Activated T-helper 9 cell treated with anti-CD3 and anti-CD28 coated beads, Interleukin-2, amount 50 U/mL, for 16 hours (primary cell): ENCODE measurements at places on chromosomes 1 and 21.

GRCh38 chr1:159916242-159917051, 8.9 kb downstream of the TAGLN2 start:
- DNase-seq, result no peak

- DNase-seq, result no peak
These were observed 24.6 kb downstream of the PODN start for GRCh38 chr1:53086491-53087070.

GRCh38 chr1:24541711-24542346, 14.1 kb upstream of the NCMAP start:
- no peak for DNase-seq

GRCh38 chr1:188462837-188463236, 1634.1 kb downstream of the PLA2G4A start:
- no peak for DNase-seq

DNA sequence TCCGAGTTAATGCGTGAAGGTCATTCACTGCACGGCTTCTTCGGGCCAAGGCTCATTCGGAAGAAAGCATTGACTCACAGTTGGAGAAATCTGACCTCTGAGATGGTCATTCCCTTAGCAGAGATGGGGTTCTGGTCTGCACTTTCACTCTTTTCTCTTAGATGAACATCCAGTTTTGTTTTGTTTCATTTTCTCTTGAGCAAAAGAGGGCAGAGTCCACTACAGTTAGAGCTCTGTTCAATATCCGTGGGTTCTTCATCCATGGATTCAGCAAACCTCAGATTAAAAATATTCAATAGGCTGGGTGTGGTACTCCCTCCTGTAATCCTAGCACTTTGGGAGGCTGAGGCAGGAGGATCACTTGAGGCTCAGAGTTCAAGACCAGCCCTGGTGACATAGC, 57.4 kb upstream of the SIPA1L2 start:
- DNase-seq, result no peak

DNA sequence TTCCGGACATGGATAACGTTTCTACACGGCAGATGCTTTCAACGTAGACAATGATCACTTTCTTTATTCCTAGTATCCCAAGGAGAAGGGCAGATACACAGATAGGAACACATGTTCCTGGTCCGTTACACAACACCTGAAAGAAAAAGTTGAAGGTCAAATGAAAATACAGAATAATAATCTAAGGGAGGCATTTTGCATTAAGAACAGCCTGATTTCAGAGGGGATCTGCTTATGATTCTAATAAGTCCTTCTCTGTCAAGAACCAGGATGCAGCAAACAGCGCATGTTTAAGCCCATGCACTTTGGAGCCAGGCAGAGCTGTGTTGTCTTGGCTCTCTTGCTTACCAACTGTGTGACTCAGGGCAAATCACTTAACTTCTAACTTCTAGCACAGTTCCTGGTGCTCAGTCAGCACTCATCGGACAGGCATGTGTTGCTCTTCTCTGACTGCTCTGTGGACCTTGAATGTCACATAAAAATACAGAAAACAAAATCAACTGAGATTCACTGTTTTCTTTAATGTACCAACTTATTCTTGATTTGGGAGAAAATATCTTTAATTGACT, 56.3 kb upstream of the CNN3 start:
- no peak for DNase-seq

DNA sequence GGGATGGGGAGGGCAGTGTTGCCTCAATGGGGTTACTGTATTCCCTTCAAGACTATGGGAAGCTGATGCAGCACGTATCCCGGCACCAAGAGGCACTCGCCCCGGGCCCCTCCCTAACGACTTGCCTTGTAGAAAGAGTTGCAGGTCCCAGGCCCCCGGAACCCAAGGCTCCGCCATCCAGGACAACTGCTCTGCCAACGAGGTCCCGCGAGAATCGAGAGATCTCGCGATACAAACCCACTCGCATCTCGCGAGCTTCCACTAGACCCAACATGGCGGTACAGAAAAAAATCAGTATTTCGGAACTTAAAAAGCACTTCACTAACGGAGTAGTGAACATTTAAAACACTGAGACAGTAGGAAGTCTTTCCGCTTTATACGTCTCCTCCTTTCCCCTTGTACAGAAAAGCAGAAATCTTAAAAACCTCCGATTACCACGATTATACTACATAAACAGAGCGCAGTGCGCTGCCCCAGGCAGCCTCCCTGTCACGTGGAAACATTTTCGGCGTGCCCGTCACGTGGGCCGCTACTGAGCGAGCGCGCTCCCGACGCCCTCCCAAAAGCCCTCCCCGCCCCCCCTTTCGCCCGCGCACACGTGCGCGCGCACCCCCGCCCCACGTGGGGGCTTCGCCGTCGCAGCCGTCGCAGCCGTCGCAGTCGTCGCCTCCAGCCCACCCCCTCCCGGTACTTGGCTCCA, at the start of gene ZZZ3:
Gene ZZZ3, minus strand, starts transcription at position 199 of the 700 bp plus-strand sequence. CDS start 49,304 bp downstream, outside the sequence.
- peak; percentile 82 for DNase-seq

GRCh38 chr21:34583926-34584563, 30.9 kb downstream of the RCAN1 start:
- no peak for DNase-seq

DNA sequence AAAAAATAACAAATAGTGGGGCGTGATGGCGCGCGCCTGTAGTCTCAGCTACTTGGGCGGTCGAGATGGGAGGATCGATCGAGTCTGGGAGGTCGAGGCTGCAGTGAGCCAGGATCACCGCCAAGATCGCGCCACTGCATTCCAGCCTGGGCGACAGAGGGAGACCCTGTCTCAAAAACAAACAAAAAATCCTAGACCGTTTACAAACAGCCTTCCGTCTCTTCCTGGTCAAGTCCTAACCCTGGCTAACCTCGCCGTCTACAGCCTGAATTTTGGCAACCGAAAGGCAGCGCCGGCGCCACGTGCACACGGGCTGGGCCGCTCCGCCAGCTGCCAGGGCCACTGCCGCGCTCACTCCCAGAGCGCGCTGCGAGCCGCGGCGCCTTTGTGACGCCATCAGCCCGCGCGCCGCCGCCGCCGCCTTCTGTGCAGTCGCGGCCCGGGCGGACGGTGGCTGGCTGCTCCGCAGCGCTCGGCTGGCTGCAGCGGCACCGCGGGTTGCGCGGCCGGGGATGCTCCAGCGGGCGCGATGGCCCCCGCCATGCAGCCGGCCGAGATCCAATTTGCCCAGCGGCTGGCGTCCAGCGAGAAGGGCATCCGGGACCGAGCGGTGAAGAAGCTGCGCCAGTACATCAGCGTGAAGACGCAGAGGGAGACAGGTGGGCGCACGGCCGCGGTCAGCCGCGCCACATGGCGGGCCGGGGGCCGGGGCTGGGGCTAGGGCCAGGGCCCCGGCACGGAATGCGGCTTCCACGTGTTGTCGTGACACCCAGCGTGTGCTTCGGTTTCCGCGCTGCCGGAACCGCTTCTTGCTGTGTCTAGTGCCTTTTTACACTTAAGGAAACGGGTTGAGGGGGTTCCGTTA, at the start of the genes HSF2BP and RRP1B:
Gene HSF2BP, minus strand, starts transcription at position 353 of the 865 bp plus-strand sequence. CDS start 1,392 bp downstream, outside the sequence.
Gene RRP1B, plus strand, starts transcription at position 425 of the 865 bp plus-strand sequence. Its CDS starts 105 bp downstream, at position 530.
- peak; percentile 78 for DNase-seq

DNA sequence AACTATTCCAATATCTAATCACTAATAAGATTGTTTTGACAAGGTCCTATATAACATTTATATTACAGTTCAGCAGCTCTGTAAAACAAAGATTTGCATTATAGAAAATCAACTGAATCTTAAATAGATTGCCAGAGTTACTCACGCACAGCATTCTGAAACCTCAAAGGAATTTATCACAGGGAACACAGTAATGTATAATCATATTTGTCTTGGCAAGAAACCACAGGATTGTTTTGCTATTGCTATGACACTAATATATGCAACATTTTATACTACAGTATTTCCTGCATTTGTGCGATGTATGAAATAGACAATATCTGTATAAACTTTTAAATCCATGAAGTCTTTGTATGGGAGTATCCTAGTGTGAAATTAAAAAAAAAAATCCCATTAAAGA, 101.4 kb downstream of the PLPPR5 start:
- no peak for DNase-seq

GRCh38 chr1:174314433-174314832, 133.3 kb upstream of the GPR52 start:
- no peak for DNase-seq

DNA sequence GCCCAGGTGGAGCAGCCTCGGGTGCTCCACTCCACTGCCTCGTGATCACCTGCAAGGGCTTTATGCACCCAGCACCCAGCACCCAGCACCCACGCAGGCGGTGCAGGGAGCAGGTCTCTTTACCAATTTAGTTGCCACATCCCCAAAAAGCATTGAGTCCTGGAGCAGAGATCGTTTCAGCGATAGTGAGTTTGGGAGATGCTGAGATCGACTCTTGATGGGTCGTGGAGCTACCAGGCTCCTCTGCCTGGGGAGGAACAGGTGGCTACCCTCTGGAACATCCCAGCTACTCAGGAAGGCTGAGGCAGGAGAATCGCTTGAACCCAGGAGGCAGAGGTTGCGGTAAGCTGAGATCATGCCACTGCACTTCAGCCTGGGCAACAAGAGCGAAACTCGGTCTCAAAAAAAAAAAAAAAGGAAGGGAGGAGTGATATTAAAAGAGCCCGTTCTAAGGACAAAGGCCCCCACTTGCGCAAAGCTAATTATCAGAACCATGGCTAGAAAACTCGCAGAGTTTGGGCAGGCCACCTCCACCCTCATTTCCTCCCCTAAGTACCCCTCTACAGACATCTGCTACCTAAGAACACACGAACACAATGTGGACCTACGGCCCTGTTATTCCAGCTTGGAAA, 106.5 kb upstream of the SLC45A1 start:
- no peak for DNase-seq

GRCh38 chr1:33081554-33082305, 777 bp downstream of the AZIN2 start:
- DNase-seq, result no peak

DNA sequence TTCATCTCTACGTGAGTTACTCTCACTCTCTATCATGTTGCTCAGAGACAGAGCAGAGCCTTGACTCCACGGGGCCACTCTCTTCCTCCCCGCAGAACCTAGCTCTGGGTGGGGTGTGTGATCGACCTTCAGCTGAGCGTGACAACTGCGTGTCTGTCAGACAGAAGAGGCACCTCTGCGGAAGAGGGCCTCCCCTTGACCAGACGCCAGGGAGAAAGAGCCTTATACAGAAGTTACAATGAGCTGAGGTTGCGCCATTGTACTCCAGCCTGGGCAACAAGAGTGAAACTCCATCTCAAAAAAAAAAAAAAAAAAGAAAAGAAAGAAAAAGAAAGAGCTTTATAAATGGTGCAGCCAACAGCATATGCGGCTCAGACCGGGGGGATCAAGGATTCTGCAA, 22.9 kb downstream of the SYT2 start:
- no peak for DNase-seq

GRCh38 chr1:20083178-20083944, 13.4 kb downstream of the PLA2G5 start:
- no peak for DNase-seq

- no peak for DNase-seq
These were observed 36.5 kb upstream of the CD5L start for GRCh38 chr1:157878059-157878458.

- no peak for DNase-seq
These were observed 55.0 kb downstream of the COL24A1 start for GRCh38 chr1:86101616-86102015.

DNA sequence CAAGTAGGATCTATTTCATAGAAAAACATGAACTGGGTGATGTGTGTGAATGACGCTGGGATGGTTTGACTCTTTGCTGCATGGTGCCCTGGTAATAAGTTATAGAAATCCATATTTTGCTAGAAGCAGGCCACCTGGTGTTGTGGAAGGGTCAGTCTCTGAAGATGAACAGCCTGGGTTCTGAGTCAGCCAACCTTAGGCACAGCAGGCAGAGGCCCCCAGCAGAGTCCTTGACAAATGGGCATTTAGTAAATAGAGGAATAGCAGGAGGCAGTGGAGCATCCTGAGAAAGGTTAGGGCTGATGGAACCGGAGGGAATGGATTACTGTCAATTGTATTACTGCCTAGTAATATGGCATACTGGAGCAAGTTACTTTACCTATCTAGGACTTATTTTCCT, 20.9 kb downstream of the FGGY start:
- no peak for DNase-seq

DNA sequence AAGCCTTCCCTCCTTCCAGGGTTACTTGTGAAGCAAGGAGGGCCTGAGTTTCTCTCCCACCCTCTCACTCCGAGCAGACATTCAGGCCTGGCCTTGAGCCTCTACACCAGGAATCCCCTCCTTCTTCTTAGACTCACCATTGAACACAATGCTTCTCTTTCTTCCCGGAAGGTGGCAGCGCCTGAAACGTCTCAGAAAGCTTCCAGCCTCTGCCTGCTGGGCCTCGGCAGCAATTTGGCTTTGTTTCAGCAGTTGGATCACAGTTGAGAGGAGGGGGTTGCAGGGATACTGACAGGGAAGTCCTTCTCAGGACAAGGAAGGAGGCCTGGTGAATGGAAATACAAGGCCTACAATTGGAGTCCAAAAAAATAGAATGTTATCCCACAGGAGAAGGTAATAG, 6.3 kb downstream of the CLDN8 start:
- DNase-seq, result no peak

DNA sequence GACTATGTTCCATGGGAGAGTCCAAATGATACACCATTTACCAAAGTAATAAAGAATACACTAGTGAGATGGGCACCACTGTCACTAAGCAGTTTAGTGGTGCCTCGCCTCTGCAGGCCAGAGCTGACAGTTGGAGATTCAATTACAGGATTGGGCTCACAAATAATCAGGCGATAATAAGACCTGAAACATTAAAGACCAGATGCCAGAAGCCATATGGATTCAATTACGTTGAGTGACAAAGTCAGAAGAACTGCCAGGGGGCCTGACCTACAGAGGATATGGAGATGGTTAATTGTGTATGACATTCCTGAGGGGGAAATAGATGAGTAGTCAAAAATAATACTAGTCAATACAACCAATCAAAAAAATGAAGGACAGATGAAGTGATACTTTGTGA, 65.2 kb upstream of the ST6GALNAC5 start:
- no peak for DNase-seq

- DNase-seq, result no peak
These were observed 88.6 kb upstream of the SLC35F3 start for GRCh38 chr1:233815865-233816264.

GRCh38 chr1:218656301-218657037, 311.3 kb downstream of the TGFB2 start:
- no peak for DNase-seq

DNA sequence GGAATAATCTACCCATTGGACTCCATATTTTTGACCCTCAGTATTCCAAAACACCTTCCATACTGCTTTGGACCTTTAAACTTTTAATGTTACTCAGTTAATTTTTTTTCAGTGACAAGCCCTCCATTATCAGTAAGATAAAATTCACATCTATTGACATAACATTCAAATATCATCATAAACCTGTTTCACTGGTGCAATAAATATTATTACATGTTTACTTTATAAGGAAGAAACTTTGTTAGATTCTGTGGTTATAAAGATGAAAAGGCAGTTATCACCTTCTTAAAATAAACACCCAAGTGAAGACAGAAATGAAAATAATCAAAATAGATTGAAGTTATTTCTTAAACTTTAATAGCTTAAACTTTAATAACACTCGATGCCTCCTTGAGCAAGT, 758.5 kb upstream of the ADGRL2 start:
- DNase-seq, result no peak

GRCh38 chr1:101567582-101568189, 330.9 kb downstream of the S1PR1 start:
- peak; percentile 6 for DNase-seq
